Urothelium cell line (cell line): ENCODE measurements at places on chromosomes 3 and 15.

- peak; percentile 65 for DNase-seq
Measured at GRCh38 chr3:184590795-184591194, 29.2 kb downstream of the EPHB3 start.

GRCh38 chr3:104598848-104599511 is 767.7 kb upstream of the ALCAM start:
- DNase-seq = no peak

DNA sequence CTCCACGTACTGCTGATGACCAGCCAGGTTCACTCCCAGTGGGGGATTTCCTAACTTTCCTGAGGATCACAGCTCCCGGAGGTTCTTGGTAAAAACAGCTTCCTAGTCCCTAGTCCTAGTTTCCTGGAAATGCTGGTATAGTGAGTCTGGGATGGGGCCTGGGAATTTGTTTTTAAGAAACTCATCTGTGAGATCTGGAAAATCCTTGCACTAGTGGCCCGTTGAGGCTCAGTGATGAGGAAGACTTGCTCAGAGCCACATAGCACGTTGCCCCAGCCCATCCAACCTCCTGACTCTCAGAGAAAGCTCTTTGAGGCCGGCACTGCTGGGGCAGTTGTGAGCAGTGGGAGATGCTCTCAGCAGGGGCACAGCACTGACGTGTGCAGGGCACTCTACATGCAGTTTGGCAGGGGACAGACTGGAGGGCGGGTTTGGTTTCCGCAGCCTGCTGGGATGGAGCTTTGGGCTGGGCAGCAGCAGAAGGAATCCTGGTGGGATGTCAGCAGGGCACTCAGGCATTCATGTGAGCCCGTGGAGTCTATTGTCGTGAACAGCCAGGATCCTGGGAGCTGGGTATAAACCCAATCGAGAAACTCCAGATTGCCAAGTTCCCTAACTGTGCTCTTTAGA is 31.6 kb downstream of the SAXO2 start:
- DNase-seq = no peak

DNA sequence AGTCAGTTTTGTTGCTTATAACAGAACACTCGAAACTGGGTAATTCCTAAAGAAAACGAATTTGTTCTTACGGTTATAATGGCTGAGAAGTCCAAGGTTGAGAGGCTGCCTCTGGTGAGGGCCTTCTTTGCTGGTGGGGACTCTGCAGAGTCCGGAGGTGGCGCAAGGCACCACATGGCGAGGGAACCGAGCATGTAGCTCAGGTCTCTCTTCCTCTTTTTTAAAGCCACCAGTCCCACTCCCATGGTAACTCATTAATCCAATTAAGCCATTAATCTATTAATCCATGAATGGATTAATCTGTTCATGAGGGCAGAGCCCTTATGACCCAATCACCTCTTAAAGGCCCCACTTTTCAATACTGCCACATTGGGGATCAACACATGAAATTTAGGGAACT is 50.0 kb downstream of the ROPN1B start:
- no peak for DNase-seq

DNA sequence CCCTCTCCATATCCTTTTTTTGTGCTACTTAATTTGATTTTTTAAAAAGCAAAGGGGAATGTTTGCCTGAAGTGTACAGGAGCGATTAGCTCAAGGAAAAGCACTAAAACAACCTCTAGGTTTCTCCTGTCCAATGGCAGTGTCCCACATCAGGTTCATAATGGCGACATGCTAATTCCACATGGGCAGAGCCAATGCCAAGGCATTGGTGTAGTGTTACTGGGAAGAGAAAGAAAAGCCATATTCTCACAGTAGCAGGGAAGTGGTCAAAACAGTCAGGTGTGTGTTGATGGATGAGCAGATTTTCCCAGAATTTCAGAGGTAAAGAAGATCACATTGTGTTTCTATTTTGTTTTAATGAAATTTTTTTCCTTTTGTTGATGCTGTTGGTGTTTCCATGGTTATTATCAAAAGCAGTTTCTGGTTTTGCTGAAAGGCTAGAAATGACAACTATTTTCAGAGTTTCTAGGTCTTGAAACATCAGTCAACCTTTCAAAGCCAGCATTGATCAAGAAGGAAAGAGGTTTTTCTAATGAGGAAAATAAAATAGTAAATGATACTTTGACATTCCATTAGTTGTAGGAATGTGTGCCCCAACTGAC is 65.2 kb downstream of the FNDC3B start:
- no peak for DNase-seq

DNA sequence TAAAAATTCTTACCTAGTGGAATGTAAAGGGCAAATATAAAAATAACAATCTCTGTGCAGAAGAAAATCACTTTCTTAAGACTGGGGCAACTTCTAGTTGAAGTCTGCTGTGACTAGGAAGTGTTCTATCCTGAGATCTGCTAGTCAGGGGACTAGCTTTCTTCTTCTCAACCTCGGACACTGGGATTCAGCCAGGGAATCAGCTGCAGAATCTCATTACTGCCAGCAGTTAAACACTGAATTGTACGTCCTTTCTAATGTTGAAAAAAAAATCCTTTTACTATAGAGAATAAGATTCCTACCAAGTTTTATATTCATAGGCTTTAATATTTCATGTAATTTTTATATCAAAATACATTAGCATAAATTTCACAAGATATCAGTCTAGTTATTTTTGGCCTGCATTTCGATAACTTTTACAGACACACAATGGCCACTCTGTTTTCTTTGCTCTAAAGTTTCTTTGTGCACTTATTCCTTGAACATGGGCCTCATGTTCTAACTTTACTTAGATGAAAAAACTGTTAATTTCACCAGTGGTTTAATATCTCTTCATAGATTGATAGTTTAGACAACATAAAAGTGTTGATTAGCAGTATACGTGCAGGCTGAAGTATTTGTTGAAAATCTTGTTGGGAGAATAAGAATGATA is 2.6 kb upstream of the NEO1 start:
- no peak for DNase-seq
